Cerebellar cortex (tissue), 1 donor: ENCODE measurements at places on chromosomes 5 and 9.
A peak's percentile ranks its signal among the peaks of the same experiment; 100 is the strongest.

- DNase-seq, result no peak
These were observed 75.6 kb downstream of the VCAN start for GRCh38 chr5:83547161-83547560.

DNA sequence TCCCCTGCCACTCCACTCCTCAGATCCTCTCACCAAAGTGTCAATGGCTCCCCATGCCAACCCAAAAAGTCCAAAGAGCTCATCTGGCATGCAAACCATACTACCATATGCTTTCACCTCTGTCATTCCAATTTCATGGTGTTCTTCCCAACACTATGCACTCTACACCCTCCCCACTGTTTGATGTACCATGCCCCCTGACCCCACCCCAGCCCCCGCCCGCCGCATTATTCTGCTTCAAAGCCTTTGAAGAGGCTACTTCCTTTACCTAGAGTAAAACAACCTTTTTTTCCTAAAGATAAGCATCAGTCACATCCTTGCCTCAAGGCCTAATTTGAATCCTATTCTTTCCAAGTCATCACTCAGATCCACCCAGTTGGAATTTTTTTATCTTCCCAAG is 226.3 kb downstream of the DEPDC1B start:
- no peak for DNase-seq

- DNase-seq, result no peak
These were observed 163.7 kb upstream of the GNA14 start for GRCh38 chr9:77811832-77812231.

DNA sequence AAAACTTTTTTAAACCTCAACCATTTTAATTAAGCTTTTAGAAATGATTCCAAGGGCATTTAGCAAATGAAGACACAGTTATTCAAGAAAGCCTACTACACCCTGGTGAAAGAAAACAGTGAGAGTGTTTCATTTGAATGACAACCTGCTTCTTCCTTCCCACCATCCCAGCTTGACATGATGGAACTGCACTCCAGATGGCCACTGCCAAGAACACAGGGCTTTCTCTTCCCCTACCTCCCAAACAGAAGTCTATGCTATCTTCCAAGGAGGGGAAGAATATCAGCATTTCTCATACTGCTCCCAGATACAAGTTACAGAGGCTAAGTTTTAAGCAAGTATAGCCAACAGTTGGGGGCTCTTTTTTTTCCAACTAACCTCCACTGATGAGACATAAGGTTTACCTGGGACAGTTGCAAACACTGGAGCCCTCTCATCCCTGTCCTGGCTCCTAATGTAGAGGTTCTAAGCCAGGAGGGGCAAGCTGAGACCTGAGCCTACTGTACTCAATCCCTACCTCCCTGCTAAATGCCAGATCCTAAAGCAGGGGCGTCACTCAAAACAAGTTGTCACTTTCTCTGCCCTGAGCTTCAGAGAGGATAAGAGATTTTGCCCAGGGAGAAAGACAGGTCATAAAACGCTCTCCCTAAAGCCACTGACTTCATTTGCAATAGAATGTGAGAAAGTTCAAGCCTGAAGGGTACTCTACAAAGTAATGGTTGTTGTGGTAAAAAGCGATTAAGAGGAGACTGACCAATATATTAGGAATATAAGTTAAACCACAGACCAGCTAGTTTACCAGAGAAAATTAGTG is 88.5 kb upstream of the SLC27A6 start:
- DNase-seq, result no peak

DNA sequence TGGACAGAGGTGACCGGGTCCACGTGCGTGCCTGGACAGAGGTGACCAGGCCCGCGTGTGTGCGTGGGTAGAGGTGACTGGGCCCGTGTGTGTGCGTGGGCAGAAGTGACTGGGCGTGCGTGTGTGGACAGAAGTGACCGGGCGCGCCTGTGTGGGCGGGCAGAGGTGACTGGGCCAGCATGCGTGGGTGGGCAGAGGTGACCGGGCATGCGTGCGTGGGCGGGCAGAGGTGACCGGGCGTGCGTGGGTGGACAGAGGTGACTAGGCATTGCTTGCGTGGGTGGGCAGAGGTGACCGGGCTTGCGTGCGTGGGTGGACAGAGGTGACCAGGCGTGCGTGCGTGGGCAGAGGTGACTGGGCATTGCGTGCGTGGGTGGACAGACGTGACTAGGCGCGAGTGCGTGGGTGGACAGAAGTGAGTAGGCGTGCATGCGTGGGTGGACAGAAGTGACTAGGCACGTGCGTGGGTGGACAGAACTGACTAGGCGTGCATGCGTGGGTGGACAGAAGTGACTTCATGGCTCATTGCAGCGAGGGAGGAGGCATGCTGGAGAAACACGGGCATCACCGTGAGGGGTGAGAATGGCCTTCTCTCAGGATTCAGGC is 254.1 kb upstream of the IRX4 start:
- DNase-seq, result no peak

DNA sequence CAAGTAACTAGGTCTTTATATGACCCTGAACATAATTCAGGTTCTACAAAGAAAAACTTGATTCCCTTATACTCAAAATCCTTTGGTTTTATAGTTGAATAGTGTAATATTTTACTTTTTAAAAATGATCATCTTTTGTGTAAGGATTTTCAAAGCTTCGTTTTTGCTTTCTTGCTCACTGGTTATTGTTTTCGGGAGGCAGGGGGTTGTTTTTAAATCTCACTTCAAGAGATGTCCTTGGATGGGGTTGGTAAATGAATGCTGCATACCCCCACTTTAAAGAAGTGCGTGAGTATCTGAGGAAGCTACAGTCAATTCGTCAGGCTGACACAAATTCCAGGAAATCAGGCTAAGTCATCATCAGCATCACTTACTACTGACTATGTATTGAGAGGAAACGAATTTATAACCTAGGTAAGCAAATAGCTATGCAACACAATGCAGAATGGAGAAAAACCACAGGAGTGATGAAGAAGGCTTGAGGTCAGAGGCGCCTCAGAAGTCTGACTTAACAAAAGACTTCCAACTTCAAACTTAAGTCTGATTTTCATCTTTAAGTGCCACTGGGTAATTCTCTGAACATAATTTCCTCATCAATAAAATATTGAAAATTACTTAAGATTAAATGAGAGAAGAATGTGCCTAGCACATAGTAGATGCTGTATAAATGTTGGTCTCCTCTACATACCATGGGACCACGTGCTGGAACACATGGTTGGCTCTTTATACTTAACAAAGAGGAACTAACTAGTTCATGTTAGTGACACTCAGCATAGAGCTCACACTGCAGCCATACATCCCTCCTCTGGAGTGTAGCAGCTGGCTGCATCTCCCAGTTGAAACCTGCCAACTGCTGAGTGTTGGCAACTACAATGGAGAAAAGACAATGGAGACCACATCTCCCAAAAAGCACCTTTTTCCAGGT is 106.0 kb upstream of the KIF2A start:
- no peak for DNase-seq

GRCh38 chr9:70517926-70518610 is 103.6 kb upstream of the KLF9 start:
- DNase-seq, result no peak

GRCh38 chr9:132743931-132744479 is 73.7 kb downstream of the GTF3C4 start:
- no peak for DNase-seq

DNA sequence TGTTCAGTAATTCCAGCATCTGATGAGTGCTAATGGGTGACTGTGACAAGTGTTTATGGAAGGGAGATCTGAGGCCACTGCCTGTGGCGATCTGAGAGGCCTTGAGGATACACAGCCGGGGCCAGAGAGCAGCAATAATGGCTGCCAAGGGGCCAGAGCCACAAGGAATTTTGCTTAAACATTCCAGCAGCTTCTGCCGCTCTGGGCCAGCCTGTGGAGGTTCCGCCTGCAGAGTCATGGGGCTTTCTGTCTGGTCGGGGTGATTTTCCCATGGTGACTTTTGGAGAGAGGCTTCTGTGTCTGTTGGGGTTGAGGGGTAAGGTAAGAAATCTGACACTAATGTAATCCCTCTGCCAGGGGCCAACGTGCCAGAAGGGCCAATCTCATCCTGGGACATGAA is 353.5 kb downstream of the ADAMTS6 start:
- peak; percentile 71 for DNase-seq

DNA sequence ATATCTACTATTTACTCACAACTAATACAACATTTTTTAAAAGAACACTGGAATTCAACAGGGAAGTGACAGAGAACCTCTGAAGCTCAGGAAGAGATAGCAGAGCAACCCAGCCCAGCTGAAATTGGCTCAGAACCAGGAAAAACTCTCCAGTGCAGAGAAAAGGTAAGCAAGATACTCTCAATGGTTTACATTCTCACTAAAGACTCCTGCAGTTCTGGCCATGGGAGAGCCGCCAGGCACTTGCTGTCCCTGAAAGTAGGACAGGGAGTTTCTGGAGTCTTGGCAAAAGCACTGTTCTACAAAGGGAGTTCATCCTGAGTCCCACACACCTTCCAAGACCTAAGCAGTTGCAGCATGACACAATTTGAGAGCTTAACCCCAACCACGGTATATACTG is 330.8 kb downstream of the TRIM36 start:
- no peak for DNase-seq

DNA sequence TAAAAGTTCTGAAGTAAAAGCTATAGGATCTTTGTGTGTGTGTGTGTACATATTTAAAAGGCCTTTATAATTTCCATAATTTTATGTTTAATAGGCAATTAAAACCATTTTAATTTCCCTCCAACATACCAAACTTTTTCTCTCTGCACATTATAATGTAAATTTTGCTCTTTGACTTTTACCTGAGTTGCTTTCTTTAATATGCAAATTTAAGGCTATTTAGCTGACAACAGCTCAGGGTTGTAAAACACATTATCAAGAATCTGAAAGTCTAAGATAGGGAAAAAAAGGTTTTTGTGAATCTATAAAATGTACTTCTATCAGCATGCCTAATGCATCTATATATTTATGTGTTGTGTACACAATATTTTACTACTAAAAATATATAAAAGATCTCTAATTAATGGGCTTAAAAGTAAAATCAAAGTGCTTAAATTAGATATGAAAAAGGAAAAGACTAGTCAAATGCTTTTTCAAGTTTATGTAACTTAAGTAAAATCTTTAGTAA is 239.6 kb upstream of the RAI14 start:
- DNase-seq, result no peak

DNA sequence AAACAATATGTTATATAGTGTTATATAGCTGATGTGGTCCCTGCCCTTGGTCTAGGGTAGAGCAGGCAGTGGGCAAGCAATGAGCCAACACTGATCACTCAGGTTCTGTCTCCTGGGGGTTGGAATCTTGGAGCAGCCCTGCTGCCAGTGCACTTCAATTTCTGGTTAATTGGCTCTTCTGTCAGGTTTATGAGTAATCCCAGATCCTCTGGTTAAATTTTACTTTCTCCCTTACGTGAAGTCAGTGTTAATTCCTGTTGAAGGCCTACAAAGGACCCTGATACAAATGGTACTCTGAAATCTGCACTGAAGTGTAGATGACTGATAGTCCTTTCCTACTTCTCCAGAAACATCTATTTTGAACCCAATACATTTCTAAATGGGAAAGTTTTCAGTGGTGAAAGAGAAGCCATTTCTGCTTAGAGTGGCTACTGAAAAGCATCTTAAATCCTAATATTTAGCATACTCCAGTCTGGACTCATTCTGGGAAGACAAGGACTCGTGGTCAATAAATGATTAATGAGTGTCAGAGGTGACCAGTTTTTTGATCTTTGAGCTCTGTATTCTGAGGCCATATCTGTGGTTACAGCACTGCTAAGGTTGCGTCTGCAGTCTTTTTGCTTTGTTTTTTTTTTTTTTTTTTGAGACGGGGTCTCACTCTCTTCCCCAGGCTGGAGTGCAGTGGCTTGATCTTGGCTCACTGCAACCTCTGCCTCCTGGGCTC is 442.4 kb downstream of the KIF4B start:
- DNase-seq, result no peak

DNA sequence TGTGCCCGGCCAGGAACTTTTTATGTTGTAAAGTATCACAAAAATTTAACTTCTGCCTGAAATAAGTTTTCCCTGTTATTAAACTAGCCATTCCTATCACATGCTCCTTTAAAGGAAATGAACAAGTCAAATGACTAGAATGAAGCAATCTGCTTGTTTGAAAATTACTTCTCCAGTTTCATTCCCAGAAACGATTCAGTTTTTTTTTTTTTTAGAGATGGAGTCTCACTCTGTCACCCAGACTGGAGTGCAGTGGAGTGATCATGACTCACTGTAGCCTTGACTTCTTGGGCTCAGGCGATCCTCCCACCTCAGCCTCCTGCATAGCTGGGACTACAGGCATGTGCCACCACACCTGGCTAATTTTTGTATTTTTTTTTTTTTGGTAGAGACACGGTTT is 13.3 kb upstream of the GNG10 start:
- DNase-seq, result no peak

- no peak for DNase-seq
These were observed 59.1 kb upstream of the GLIS3 start for GRCh38 chr9:4359016-4359415.

DNA sequence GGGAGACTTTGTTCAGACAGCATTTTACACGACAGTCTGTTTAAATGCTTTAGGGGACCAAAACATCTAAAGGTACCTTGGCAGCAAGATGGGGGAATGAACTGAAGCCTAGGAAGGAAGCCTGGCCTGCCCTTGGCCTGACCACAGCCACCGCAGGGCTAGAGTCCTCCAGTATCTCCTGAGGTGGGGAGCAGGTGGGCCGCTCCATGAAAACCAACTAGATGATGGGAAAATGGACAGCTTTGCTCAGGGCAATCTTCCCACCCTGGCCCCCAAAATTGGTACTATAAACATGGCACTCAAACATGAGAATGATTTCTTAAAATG is 153.3 kb downstream of the AUH start:
- no peak for DNase-seq

DNA sequence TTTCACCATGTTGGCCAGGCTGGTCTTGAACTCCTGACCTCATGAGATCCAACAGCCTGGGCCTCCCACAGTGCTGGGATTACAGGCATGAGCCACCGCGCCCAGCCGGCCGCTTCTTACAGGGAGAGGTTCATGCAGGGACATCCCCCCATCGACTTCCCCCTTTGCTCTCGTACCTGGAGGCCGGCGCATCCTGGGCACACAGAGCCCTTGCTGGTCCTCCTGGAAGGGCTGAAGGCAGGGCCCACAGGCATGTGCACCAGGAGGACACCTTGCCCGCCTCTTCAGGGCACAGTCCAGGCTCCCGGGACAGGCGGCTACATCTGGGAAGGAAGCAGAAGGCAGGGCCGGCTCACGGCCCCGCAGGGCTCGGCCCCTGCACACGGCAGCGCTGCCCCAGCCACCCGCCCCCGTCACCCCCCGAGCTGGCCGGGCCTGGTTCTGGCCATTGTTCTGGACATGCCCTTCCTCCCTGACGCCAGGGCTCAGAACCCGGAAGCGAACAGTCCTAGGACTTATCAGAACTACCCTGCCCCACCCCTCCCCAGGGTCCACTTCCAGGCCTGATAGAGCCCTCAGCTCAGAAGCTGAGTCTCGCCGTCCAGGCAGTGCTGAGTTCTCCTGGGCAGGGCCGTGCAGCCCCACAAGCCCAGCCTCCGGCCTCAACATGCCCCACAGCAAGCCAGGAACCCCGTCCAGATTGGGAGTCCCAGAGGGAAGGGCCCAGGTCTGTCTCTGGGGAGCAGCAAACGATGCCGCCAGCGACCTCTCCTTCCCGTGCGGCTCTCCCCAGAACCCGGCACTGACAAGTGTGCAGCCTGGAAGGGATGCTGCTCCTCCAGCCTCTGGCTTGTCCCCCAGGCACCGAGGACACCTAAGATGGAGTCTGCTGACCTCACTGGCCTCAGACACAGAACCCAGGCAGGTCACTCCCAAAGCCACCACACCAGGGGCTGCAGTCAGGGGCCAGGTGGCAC is 2.9 kb downstream of the NPDC1 start:
- no peak for DNase-seq
